ENCODE measurements at places on chromosomes 4 and X.

GRCh38 chrX:80578517-80579105 lies 158.4 kb downstream of the TENT5D start:
- ATAC-seq = peak; percentile 56

- no peak for ATAC-seq
These were observed 934 bp downstream of the ZNF41 start for GRCh38 chrX:47482065-47482511.

DNA sequence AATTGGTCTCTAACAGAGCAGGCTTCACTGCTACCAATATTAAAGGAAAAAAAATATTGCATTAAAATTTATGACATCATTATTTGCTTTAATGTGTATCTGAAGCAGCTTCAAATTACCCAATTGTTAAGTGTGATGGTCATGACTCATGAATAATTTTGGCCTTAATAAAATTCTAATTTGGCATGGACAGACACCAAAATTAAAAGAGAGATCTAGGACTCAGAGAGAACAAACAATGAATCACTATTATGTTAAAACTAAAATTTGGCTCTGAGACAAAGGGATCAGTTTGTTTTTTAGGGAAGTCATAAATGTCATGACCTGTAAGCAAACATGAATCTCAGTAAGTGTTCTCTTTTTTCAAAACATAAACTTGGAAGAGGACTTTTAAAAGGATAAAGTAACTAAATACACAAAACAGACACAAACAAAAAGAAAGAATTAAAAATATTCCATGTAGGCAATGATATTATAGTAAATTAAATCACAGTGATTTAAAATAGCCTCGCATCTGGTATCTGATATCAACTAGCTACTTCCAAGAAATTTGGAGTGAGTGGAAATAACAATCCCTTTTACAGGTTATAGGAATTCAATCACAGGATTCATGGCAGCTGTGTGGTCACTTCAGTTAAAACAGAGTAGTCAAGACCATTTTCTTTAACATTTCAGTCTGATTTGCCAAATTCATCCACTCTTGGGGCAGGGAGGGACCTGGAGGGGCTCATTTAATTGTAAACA lies 11.6 kb downstream of the VEGFC start:
- peak; percentile 43 for ATAC-seq

GRCh38 chr4:176123710-176124407 lies 58.2 kb downstream of the WDR17 start:
- ATAC-seq = no peak

DNA sequence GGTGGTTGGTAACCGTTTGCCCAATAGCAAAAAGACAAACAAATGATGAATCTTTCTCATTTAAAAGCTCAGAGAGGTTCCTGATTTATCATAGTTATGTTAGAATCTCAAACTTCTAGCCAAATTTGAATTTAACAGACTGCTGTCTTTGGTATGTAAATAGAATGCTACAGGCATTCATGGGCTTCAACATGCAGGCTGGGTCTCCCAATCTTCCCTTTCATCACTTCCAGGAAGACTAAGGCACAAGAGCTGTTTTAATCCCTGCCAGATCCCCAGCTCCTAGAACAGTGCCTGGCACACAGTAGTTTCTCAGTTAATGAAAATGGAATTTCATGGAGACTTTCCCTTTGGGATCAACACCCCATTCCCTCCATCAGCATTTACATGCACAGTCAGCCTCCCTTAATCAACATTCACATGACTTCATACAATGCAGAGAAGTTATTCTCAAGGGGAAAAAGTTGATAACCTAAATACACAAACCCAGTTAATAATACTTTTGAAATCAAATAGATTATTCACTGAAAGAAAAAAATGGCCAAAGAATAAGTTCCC lies 107.6 kb upstream of the C1QTNF7 start:
- peak; percentile 85 for ATAC-seq

DNA sequence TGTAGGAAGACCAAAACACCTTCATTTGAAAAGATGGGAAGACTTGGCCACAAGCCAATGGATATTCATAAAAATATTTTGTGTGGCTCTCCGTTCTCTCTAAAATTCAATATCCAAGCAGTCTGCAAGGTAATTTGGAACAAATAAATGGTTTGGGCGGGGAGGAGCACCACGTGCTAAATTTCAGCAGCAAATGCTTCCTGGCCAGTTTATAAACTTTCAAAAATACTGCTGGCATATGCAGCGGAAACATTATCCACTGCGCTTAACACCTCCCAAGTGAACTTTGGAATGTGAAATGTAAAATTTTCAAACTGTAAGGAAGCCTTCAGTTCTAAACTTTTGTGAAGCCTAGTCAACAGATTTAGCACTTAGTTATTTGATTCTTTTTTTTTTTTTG lies 191.0 kb downstream of the NSUN7 start:
- ATAC-seq = no peak

DNA sequence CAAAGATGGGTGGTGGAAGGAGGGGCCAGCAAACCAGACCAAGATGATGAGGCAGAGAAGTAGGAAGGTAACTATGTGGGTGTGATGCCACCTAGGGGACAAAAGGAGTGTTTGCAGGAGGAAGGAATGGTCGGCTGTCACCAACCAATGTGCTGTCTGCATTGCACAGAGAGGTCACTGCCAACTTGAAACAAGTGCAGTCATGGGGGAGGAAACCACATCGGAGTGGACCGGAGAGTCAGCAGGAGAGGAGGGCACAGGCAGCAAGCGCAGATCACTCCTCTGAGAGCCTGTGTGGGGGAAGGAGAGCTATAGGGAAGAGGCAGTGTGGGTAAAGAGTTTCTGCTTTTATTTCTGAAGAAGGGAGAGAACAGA lies 38.5 kb upstream of the FGFBP2 start:
- peak; percentile 97 for ATAC-seq

- no peak for ATAC-seq
These were observed 48.8 kb upstream of the NEUROG2 start for GRCh38 chr4:112564706-112565270.

GRCh38 chr4:99054428-99054994 lies 34.1 kb downstream of the ADH5 start:
- ATAC-seq = peak; percentile 18

GRCh38 chr4:48334900-48335384 lies 6.4 kb upstream of the SLAIN2 start:
- no peak for ATAC-seq

DNA sequence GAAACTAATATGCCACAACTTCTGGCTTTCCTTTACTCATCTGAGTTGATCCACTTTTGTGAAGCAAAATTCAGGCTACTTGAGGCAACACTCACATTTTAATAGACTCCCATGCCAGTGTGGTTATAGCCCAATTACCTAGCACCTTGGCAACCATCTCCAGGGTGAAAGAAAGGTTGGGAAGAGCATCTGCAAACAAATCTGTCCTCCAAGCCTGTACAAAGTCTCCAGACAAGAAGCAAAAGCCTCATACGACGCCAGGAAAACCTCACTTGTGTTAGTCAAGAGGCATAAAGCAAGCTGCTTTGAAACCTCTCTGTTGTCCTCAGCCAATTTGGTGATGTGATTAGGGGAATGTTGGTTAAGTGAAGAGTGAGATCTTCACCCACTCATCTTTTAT lies 246.6 kb downstream of the THOC2 start:
- no peak for ATAC-seq

DNA sequence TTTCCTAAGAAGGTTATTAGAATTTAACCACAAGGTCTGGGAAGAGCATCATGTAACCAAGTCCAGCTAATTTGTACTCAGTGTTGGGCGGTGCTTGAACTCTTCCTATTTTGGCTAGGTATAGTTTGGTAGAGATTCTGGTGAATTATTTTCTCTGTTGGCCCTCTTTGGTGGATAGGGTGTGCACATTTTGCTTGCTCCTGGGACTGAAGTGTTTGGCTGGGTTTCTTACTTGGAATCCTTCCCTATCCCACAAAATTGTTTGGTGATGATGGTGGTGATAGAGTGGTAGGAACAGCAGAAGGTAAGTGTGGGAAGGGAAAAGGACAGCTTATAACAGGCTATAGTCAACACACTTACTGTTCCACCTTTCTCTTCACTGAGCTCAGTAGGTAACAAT lies 194.8 kb upstream of the GPC4 start:
- no peak for ATAC-seq

DNA sequence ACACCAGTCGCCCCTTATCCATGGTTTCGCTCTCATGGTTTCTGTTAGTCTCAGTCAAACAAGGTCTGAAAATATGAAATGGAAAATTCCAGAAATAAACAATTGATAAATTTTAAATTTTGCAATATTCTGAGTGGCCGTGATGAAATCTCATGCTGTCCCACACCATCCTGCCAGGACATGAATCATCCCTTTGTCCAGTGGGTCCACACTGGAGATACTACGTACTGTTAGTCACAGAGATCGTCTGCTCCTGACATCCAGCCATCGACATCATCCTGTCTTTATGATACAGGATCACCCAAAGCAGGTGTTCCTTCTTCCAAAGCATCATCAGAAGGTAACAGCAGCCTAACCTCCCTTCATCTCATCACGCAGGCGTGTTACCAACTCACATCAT lies 76.5 kb upstream of the MSX1 start:
- peak; percentile 25 for ATAC-seq

DNA sequence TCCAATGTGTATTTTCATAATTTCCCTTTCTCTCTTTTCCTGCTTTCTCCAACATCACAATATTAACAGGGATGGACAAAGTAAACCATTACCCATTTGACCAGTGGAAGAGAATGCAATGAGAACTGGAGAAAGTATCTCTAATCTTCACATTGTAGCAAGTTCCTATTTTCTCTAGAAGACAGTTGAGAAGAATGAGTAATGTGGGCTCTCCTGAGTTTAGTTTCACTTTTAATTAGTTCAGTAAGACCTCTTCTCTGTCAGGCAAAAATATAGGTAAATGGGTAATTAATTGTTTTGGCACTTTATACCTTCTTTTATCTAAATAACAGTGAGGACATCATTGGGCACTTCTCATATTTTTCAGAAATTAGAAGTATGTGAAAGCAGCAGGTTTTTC lies 602.0 kb downstream of the GLUD2 start:
- no peak for ATAC-seq

- ATAC-seq = no peak
These were observed 1114.6 kb upstream of the AGA start for GRCh38 chr4:178556796-178557195.

DNA sequence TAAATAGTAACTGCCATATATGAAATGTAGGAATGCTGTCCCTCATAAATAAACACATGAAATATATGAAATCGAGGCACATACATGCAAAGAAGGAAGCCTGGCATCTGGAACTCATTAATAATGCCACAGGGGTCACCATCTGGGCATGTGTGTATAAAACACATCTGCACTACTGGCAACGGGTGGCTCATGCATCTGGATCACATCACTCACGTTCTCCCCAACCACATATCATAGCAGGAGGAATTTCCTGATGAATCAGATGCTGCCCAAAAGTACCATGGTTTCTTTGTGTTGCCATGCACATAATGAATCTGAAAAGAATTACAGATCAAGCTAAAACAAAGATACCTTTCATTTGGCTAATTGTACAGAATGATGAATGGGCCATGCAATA lies 28.6 kb downstream of the RNF175 start:
- ATAC-seq = no peak

GRCh38 chr4:185061610-185062009 lies 43.3 kb downstream of the HELT start:
- no peak for ATAC-seq

DNA sequence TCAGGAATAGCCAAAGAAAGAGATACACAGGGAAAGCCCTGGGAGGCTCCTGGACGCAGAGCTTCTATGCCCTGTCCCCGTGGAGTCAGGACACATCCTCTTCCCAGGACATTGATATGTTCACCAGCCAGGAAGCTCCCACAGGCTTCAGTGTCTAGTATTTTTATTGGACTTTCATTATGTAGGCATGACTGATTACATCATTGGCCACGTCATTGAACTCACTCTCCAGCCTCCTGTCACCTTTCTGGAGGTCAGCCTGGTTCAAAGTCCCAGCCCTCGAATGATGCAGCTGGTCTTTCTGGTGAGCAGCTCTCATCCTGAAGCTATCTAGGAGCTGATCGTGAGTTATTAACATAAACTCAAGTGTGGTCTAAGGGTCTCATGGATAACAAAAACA lies 104.1 kb downstream of the CPEB2 start:
- peak; percentile 84 for ATAC-seq

DNA sequence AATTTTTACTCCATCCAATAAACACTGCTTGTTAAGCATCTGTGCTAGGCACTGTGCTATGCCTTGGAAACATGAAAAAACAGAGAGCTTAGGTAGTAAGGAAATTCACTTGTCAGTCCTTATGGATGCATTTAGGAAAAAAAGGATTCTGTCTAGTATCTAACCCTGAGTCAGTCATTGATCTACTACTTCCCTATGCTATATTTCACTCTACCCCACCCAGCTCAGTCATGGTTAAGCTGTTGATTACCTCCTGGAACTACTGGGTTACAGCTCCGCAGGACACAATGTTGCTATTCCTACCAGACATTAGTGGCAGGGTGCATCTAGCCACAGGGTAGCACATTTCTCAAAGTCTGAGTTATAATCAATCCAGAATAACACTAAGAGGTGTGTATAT lies 2.9 kb upstream of the USP53 start:
- no peak for ATAC-seq

DNA sequence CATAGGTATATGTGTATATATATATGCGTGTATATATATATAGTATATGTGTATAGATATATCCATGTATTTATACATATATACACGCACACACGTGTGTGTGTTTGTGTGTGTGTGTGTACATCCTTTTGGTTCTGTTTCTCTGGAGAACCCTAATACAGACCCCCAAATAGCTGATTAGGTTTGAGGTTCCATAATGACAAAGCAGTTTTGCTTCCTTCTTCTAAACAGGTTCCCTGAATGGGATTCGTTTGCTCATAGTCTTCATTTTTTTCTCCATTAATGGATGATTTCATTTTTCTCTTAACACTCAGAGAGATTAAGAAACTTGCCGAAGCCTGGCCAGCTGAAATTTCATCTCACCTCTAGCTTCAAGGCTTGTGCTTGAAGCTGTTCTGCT lies 234.0 kb upstream of the BCOR start:
- no peak for ATAC-seq

- ATAC-seq = no peak
These were observed 48.9 kb upstream of the FAM47B start for GRCh38 chrX:34893741-34894140.

DNA sequence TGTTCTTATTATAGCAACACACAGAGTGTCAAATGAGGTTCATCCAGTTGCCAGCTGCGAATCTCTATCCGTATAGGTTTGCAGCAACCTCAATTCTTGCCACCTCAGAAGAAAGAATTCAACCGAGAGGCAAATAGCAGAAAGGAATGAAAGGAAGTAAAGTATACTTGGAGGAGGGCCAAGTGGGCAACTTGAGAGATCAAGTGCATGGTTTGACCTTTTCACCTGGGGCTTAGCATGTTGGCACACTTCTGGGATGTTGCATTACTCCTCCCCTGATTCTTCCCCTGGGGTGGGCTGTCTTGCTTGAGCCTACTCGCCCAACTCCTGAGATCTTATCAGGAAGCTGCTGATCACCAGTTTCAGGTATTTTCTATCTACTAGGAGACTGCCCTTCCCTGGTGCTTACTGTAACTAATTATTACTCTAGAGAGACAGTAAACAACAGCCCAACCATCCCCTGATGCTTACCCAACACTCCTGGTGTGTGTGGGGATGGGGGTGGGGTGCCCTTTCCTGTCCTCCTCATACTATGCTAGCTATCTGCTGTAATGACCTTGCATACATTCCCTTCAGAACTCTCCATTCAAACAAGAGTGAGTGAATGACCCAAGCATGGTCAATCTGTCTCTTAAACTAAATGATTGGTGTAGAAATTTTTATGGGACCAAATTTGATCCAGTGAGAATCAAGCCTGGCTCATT lies 7.3 kb upstream of the TMEM33 start:
- ATAC-seq = no peak

Data from motor neuron (in vitro differentiated cells).